ENCODE measurements at places on chromosomes 4 and X.

- no peak for DNase-seq
Observed at GRCh38 chrX:78506248-78506647, 152.9 kb downstream of the RTL3 start.

DNA sequence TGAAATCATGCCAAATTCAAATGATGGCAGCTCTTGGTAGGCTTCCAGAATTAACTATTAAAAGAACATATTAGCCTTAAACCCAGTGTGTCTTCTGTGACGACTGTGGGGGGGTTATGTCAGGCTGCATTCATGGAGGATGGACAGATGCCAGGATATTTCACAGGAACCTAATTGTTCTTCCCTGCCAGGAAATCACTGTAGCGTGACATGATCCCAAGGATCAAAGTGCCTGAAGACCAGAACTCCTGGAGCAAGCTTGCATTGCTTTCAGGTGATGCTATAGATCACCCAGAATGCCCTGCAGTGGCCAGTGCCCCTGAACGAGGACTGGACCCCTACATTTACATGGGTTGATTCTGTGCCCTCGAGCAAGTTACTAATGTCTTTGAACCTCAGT is 1093.0 kb upstream of the TENM3 start:
- DNase-seq = no peak

GRCh38 chrX:8748855-8749254 is 16.9 kb upstream of the ANOS1 start:
- no peak for DNase-seq

DNA sequence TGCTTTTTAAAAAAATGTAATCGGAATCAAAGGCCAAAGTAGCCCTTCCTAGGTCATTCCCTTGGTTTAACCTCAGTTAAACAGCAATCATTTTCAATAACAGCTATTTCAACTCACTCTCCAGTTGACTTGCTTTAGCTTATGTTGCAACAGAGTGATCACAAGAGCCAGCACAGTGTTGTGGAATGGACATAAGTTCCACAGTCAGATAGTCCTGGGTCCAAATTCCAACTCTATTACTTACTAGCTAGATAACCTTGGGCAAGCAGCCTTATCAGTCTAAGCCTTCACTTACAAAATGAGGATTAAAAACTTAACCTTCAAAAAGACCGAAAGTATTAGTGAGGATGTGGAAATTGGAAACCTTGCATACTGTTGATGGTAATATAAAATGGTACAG is 9.2 kb upstream of the GPC3 start:
- DNase-seq = no peak

- no peak for DNase-seq
Observed at GRCh38 chrX:16136080-16136479, 12.7 kb downstream of the GRPR start.

GRCh38 chrX:1679238-1679637 is 64.4 kb downstream of the ASMT start:
- no peak for DNase-seq

GRCh38 chr4:26995316-26995715 is 134.7 kb downstream of the STIM2 start:
- DNase-seq = no peak

- DNase-seq = no peak
Observed at GRCh38 chr4:5921981-5922380, 29.1 kb upstream of the CRMP1 start.

DNA sequence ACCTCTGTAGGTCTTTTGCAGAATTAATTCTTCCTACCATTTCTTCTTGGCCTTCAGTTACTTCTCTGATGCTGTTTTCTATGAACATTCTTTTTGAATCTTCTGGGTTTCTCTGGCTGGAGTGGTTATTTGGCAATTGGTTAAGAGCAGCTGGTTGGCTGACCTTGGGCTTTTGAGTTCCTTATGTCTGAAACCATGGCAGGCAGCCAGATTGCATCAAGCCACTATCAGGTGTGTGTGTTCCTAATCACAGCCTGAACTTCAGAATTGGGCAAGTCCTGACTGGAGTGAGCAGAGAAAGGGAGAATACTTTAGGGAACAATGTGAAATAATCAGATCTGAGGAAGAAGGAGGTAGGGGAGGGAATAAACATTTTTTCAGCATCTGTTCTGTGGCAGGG is 90.2 kb downstream of the ARHGAP10 start:
- no peak for DNase-seq

GRCh38 chrX:103828529-103828928 is 3.5 kb downstream of the RAB9B start:
- no peak for DNase-seq

- DNase-seq = no peak
Observed at GRCh38 chr4:27595571-27596360, 735.1 kb downstream of the STIM2 start.

GRCh38 chrX:56789518-56790070 is 60.6 kb downstream of the NBDY start:
- no peak for DNase-seq

DNA sequence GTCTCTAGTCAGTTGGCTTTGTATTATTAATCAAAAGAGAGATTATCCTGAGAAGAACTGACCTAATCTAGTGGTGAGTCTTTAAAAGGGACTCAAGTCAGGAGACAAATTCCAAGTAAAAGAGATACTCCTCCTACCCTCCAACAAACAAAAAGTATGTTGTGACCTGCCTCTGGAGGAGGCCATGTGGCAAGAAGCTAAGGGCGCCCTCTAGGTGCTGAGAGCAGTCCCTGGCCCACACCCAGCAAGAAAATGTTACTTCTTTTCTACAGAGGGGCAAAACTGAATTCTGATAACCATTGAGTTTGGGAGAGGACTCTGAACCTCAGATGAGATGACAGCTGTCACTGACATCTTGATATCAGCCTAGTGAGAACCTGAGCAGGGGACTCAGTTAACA is 953.6 kb upstream of the AGA start:
- no peak for DNase-seq

- DNase-seq = peak; percentile 59
Observed at GRCh38 chrX:132488819-132489577, at the start of gene MBNL3. Gene MBNL3 (minus strand): TSS chrX:132489038. CDS start chrX:132439611, 49,427 bp downstream.

DNA sequence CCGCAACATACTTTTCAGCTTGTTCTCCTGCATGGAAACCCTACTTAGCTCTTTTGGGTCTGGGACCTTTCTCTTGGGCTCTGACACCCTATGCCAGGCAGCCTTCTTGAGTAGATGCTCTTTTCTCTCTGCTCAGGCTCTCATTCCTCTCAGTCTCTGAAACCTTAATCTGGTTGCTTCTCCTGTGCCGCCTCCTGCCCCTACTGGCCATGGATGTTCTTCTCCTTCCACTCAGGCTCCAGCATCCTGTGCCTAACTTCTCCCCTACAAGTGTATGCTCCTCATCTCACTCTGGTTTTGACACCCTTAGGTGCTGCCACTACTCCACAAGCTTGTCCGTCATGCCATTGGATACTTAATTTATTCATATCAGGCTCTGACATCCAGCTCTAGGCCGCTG is 15.2 kb downstream of the BLTP1 start:
- no peak for DNase-seq

DNA sequence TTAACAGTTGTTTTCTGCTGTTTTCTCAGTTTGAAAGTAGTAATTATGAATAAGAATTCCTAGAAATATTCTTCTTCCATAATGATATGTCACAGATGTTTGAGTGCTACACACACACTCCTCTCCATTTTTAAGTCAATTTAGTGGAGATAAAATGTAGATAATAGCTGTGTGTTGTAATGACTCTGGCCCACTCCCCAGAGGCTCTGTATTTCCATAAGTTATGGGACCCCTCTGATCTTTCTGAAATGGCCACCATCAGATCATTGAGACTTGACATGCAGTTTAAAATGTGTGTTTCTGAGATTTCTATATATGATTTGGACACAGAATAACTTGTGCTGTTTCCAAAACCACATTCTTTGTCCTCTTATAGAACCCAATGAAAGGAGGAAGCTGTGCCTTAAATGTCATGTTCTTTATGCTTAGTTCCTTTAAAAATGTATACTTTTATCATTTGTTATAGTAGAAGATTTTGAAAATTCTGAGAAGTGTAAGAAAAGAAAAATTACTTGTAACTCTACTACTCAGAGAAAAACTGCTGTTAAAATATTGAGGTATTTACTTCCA is 46.4 kb downstream of the GAB1 start:
- no peak for DNase-seq

DNA sequence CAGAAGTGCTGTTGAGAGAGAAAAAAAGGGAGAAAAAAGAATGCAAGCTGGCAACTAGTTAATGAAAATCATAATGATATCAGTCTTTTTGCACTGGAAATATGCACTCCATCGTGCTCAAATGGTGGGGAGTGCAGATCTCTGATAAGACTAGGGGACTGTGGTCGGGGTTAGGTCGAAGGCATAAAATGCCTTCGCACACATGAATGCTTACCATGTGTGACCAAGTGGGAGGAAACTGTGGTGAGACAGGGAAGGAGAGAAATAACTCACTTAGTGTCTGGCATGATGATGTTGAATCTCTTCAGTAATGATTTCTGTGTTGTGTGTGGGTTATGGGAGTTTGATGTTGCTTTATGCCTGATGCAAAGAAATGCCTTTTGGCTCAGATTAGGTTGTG is 358.9 kb downstream of the FBXO8 start:
- DNase-seq = no peak

GRCh38 chrX:6002056-6002455 is 226.6 kb downstream of the NLGN4X start:
- DNase-seq = no peak

DNA sequence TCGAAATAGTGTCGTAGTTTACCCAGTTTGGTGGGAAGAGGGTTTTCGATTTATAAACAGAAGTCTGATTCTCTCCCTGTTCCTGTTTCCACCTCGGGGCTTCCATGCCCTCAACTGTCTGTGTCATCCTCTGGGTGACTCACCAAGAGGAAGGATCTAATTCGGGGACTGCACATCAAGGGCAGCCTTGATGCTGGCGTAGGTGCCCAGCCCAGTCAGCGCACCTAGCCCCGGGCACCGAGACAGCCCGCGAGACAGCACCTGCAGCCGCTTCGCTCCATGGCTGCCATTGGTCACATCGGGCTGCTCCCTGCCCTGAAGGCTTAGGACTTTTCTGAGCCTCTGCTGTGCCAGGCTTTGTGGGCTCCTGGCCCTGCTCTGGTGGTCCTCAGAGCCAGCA is 7.7 kb downstream of the ABCD1 start:
- no peak for DNase-seq

DNA sequence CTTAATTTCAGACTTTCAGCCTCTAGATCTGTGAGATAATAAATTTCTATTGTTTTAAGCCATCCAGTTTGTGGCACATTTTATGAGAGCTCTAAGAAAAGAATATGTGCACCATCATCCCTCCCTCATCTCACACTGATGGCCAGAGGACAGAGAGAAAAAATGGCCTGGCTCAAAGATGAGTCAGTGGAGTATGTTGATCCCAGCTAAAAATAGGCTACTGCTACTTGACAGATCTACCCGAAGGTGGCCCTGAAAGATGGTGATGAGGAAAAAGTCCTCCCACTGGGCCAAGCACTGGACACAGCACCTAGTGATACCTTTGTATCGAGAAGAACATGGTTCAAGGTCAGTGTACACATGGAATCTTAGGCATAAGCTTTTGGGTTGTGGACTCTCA is 38.2 kb upstream of the DCTD start:
- no peak for DNase-seq

DNA sequence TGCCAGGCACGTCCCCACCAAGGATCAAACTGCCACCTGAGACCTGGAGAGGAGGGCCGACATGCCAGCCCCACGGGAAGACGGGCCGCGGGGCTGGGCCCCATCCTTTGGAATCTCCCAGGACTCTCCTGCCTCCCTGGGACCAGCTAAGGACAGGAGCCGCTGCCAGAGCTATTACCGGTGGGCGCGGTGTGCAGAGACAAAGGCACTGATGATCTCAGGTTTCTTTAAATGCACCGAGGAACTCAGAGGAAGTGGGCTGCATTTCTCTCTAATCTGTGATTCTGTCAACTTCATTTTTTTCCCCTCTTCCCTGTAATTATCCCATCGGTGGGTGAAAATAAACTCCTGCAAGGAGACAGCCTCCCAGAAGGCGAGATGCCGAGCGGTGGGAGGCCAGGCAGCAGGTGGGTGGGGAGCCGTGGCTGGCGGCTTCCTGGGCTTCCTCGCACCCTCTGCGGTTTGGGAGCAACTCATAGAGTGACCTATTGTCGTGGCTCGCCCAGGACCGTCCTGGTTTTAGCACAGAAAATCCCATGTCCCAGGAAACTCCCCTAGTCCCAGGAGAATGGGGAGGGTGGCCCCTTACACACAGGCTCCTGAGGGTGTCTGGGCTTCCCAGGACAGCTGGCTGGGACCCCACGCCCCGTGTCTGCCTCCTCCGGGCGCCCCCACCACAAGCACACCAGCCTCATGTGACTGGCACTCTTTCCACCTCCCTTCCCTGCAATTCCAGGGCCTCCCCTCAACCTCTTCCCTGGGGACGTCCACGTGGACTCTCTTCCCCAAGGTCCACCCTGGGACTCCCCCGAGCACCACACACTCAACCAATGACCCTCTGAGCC is 62.3 kb upstream of the ADRA2C start:
- DNase-seq = no peak

GRCh38 chrX:109472939-109473735 is 8.7 kb downstream of the GUCY2F start:
- peak; percentile 1 for DNase-seq

GRCh38 chr4:181756451-181757095 is 486.6 kb upstream of the TENM3 start:
- DNase-seq = no peak

- DNase-seq = peak; percentile 71
Observed at GRCh38 chrX:47384502-47384901, 14.1 kb downstream of the ZNF157 start.

GRCh38 chr4:143421609-143422008 is 84.9 kb downstream of the GAB1 start:
- no peak for DNase-seq

Measured in T-helper 2 cell (primary cell).